ENCODE measurements at places on chromosomes 3 and 15.

DNA sequence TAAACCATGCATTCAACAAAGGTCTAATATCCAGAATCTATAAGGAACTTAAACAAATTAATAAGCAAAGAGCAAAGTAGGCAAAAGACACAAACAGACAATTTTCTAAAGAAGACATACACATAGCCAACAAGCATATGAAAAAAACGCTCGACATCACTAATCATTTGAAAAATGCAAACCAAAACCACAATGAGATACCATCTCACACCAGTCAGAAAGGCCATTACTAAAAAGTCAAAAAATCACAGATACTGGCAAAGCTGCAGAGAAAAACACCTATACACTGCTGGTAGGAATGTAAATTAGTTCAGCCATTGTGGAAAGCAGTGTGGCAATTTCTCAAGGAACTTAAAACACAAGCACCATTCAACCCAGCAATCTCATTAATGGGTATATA is 53.8 kb downstream of the FSIP1 start:
- DNase-seq = no peak

- DNase-seq = no peak
These were observed 471.4 kb upstream of the NAALADL2 start for GRCh38 chr3:174387736-174388135.

- DNase-seq = no peak
These were observed 6.8 kb downstream of the SKOR1 start for GRCh38 chr15:67832031-67832551.

DNA sequence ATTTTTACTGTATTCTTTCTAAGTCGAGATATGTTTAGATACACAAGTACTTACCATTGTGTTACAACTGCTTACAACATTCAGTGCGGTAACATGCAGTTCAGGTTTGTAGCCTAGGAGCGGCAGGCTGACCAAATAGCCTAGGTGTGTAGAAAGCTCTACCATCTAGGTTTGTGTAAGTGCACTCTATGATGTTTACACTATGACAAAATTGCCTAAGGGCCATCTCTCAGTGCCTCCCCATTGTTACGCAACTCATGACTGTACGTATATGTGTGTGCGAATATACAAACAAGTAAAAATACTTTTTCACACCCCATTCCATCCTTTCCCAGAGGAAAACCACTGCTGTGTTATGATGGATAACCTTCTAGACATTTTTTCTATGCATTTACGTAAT is 44.3 kb downstream of the PXYLP1 start:
- no peak for DNase-seq

GRCh38 chr3:126356373-126357264 is 589 bp downstream of the KLF15 start:
- DNase-seq = peak; percentile 14

DNA sequence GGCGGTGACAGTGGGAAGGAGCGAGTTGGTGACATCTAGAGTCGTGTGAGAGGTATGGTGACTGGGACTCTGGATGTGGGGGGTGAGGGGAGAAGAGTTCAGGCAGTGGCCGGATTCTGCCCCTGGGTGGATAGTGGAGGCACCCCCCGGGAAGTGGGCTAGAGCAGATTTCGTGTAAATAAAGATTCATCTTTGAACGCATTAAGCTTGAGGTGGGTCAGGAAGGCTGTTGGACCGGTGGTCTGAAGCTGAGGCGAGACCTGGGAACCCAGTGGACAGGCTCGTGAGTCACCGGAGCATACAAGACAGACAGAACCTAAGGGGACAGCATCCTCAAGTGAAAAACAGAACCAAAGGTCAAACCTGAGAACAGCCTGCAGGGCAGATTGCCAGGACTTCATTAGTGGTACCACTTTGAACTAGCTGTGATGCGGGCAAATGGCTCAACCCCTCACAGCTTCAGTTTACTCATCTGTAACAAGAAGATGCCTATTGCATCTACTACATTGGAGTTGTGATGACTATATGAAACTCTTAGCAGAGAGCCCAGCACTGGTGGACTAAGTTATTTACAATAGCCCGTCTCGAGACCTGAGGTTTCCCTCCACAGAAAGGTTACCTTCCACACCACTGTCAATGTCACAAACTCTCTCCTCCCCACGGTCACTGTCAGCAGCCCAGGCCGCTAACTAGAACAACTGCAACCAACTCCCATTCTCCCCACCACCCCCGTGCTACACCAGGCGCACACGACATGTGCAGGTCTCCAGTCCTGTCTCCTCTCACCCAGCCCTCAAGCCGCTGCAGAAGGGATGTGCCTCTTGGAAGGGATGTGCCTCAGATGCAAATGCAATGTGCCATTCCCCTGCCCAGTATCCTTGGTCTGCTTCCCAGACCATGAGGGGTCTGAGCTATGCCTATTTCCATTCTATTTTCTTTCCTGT is 901 bp upstream of the CLN6 start:
- no peak for DNase-seq

- DNase-seq = peak; percentile 88
These were observed 21.8 kb upstream of the NFKBIZ start for GRCh38 chr3:101827211-101828174.

DNA sequence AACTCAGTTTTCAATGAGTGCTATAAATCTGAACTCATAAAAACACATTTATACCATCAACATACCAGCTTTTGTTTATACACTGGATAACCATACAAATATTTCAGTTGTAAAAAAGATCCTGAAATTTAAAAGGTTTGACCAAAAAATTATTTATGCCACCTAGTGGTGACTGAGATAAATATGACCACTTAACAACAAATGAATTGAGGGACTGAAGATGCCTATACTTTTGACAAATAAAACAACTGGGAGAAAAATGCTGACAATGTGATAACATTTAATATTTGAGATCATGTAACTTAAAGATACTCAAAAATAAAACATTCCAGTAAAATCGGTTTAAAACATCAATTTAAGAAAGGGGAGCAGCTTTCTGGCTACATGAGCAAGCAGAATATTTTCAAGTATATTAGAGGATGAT is 30.4 kb downstream of the ATG3 start:
- DNase-seq = peak; percentile 54

DNA sequence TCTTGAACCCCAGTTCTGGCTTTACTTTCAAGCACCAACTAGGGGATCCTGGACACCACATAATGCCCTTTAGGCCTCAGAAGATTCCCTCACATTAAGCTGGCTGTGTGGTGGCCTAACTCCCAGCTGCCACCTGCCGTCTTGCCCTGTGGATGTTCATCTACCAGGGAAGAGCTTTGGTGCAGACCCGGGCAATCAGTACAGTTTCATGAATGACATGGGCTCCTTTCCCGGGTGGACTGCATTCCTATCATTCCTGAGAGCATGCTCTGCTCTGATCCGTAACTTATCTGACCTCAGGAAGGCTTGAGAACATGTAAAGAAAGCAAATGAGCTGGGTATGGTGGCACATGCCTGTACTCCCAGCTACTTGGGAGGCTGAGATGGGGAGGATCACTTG is 50.0 kb upstream of the GSK3B start:
- peak; percentile 7 for DNase-seq

DNA sequence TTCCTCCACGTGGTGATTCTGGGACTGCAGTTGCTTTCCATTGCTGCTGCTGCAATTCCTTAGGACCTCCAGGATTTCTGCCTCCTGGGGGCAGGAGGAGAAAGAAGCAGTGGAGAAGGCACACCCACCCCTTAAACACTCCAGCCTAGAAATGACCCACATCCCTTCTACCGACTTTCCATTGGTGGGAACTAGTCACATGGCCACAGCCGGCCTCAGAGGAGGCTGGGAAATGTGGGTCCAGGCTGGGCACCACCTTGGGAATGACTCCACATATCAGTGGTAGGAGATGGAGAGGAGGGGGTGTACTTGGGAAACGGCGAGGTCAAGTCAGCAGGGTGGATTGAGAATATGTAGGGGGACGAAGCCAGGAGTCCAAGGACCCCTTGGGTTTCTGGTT is 269.4 kb upstream of the CTDSPL start:
- no peak for DNase-seq

DNA sequence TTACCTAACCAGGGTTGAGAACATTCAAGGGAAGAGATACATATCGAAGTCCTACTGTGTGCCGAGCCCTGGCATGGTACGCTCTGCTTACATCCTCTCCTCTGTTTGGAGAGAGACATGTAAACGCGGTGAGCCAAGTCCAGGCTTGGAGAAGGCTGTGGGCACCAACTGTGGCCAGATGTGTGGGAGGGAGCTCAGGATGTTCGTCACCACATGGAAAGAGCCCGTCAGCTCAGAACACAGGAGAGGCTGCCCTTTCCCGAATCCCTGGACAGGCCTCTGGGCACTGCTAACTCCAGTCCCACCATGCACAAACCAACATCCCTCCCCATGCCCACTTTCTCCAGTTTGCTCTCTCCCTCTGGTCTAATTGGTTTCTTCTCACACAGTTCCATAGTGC is 43.0 kb downstream of the MESD start:
- DNase-seq = no peak

DNA sequence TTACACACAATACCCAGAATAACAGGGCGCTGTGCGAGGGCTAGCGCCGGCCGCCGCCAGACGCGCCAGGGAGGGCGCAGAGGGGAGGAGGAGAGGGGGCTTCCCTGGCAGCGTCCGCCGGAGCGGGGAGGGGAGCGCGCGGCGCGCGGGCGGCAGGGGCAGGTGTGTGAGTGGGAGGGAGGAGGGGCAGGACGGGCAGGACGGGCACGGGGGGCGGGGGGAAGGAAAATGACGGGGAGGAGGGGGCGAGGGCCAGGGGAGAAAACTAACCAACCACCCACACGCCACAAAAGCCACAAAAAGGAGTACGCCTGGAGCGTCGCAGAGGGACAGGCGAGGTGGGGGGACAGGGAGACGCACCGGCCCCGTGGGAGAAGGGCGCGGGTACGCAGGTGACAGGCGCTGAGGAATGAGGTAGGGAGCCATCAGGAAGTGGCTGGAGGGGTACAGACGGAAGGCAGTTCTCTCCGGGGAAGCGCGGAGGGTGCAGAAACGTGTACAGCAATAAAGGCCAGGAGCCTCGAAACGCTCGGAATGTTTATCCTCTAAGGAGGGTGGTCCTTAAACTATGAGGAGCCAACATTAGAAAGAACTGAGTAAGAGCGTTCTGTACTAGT is 610 bp upstream of the SATB1 start:
- DNase-seq = no peak

DNA sequence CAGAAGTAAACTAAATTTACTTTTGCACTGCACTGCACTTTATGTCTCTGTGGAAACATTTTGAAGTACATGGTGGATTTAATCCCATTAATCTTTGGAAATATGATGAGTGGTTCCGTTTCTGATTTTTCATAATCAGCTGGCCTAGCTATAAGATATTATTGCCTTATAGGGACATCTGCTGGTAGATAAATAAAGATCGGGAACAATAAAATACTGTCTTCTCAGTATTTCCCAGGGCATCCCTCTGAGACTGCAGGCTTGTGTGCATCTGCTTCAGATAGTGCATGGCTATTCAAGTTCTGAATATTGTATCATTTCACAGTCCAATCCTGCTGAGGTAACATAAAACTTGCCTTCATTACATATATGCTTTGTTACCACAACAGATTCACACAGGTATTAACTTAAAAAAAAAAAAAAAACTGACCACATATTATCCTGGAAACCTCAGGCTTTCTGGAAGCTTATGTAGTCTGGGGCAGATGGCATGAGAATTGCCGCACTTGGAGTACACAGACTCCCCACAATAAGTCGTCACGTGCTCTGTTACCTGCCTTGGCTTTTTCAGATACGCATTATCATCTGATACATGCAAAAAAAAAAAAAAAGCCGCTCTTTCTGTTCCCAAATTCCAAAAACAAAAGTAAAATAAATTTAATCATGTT is 330.8 kb upstream of the AGTR1 start:
- DNase-seq = peak; percentile 41

DNA sequence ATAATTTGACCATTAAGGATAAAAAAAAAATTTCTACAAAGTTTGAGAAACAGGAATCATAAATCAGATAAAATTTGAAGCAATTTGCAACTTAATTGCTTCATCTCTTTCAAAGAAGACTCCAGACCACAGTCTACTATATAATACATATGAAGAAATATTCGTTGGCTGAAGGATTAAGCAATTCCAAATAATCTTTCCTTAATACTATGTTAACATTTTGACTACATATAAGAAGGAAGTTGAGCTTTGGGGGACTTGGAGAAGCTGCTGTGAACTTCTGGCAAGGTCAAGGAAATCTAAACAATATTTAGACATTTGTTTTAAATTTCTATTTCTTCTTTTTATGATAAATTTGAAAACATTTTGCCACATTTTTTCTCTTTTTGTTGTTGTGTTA is 13.5 kb upstream of the GABRR3 start:
- DNase-seq = no peak

GRCh38 chr3:168889666-168890065 is 773.8 kb downstream of the MECOM start:
- no peak for DNase-seq

DNA sequence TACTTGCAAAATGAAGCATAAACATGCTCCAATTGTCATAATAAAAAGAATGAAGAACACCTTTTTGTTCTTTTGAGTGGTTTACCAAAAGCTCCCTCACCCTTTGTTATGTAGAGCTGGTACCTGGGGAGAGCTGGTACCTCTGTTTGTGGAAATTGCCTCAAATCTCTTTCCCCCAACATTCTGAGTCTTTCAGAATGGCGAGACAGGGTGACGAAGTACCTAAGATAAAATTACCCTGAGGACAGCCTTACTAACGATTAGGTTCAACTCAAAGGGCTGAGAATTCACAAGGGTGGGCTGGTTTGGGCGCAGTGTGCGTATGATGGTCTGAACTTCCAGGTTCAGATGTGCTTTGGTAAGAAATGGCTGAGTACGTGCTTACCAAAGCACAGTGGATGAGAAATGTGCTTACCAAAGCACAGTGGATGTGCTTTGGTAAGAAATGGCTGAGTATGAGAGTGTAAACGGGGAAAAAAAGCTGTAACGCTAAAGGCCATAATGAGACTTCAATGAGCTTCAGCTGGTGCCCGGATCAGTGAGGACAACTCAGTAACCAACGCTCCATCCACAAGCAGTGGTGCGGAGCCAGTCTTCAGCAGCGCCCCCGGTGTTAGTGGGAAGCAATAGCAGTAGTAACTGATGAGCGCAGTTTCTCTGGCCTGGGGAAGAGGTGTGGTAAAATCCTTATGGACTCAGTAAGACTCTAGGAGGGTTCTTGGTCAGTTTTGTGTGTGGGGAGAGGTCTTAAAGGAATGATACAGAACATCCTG is 72.3 kb upstream of the LRIG1 start:
- DNase-seq = no peak

DNA sequence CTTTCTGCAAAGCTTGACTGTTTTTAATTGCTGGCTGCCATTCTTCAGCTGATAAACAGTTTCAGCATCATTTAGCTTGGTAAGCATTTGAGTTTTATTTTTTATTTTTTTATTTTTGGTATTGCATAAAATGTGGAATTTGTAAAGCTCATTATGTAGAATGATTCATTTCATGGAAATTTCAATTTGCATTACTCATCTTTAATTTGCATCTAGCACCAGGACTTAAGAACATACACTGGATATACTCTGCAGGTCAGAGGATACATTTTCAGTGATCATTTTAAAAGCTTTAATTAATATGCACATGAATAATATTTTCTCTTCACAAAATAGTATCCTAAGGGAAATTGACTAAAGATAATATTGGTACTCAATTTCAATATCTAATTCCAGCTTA is 732.4 kb upstream of the BCHE start:
- no peak for DNase-seq

Data from tongue (tissue), 3 donors.